ENCODE measurements at places on chromosomes 7 and 10.
A peak's percentile ranks its signal among the peaks of the same experiment; 100 is the strongest.

DNA sequence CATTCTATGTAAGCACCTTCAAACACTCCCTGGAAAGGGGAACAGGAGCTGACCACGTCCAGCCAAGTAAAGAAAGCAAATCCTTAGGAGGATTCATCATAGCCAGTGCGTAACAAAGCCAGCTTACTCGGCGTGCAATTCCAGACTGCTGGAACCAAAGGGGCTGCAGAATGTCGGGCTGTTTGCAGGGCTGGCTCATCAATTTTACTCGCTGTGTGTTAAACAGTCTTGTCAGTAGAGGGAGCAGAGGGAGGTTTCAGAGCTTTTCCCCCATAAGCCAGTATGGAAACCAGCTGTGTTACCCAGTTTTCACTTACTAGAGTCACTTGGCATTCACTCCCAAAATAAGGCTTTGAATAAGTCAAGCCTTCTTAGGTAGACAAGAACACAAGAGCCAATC lies 127.1 kb downstream of the KMT2E start:
- no peak for DNase-seq

GRCh38 chr7:102129636-102130370 lies 156.9 kb upstream of the SH2B2 start:
- DNase-seq = no peak

DNA sequence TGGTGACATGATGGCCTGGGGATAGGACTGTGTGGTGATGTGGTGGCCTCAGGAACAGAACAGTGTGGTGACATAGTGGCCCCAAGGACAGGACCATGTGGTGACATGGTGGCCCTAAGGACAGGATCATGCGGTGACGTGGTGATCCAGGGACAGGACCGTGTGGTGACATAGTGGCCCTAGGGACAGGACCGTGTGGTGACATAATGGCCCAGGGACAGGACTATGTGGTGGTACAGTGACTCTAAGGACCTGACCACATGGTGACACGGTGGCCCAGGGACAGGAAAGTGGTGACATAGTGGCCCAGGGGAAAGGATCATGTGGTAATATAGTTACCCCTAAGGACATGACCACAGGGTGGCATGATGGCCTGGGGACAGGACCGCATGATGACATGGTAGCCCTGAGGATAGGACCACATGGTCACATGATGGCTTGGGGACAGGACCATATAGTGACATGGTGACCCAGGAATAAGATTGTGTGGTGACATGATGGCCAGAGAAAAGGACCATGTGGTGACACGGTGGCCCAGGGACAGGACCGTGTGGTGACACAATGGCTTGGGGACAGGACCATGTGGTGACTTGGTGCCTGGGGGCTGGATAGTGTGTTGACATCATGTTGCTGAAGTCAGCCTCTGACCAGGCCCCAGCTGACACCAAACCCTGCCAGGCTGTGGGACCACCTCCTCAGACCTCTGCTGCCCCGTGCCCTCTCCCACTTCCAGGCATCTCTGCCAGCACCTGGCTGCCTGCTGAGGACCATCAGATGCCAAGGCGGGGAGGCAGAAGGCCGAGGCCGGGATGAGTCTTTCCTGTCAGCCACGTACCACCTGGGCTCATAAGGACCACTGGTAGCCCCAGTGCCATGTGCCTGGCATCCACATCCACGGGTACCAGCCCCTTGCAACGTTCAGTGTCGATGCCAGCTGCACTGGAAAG lies 99.5 kb downstream of the ADAM12 start:
- DNase-seq = no peak

DNA sequence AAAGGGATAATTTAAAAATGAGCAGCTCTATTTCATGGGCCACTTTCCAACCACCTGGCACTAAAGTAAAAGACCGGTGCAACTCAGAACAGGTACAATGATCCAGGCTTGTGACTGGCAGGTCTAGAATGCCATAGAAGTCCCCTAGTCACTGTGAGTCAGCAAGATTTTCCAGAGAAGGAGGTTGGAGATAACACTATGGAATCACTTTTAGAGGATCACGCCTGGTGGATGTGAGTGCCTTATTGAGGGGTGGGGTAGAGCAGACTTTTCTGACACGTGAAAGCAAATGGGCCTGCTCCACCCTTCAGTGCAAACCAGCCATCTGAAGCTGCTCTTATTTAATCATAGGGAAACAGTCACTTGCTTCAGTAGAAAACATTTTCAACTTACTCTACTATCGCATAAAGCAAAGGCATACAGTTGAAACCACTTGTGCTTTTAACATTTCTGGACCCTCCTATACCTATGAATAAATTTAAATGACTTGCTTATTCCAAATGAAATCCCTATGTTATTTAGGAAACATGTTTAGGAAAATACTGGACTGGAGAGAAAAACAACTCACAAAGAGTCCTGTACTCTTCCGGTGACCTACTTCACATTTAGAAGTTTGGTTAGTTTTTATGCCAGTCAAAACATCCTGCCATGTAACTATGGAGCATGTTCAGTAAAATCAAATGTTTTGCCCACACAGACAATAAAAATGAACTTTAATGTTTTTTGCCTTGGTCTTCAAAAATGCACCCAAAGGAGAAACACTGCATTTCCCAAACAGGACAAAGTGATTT lies 21.5 kb upstream of the AKR1C1 start:
- peak; percentile 69 for DNase-seq

- no peak for DNase-seq
Observed at GRCh38 chr10:393106-393745, 258.0 kb downstream of the ZMYND11 start.

DNA sequence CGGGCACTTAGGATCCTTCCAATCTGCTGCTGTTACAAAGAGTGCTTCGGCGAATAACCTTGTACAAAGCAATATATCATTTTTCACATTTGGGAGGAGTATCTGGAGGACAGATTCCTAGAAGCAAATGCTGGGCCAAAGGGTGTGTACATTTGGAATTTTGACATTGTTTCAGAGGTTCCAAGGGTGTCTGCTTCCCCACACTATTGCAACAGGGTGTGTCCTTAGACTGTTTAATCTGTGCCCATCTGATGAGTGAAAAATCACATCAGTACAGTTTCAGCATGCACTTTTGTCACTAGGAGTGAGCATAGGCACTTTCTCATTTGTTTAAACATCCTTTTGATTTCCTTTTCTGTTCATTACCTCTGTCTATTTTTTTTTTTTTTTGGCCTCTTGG lies 8.6 kb upstream of the ELFN1 start:
- no peak for DNase-seq

DNA sequence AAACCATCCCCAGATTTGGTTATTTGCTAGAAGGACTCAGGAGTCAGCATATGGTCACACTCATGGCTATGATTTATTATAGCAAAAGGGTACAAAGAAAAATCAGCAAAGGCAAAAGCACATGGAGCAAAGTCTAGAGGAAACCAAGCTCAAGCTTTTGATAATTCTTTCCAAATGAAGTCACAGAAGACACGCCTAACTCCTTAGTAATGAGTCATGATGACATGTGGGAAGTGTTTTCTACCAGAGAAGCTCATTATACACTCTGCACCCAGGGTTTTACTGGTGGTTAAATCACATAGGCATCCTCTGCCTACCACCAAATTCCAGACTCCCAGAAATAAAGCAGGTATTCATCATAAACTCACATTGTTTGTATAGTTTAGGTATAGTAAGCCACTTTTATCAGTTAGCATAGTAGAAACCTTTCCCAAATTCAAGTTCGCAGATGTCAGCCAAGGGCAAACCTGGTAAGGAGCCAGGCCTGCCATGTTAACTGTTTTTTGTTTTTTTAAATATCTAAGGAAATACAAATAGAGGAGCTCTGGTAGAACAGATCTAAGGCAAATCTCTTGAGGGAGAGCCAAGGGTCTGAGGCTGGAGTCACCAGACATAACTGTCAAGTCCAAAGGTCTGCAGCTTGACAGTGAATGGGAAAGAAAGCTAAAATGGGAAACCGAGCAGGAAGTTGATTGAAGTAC lies 15.4 kb upstream of the HIBADH start:
- DNase-seq = peak; percentile 59

GRCh38 chr7:106347229-106347833 lies 62.5 kb upstream of the NAMPT start:
- no peak for DNase-seq

GRCh38 chr7:38453168-38453567 lies 178.0 kb downstream of the AMPH start:
- no peak for DNase-seq

- DNase-seq = no peak
Observed at GRCh38 chr7:141648276-141649114, 53.5 kb downstream of the DENND11 start.

GRCh38 chr10:42781893-42782445 lies 626 bp upstream of the BMS1 start:
- DNase-seq = no peak

- DNase-seq = no peak
Observed at GRCh38 chr10:125515571-125515970, 167.4 kb downstream of the TEX36 start.

DNA sequence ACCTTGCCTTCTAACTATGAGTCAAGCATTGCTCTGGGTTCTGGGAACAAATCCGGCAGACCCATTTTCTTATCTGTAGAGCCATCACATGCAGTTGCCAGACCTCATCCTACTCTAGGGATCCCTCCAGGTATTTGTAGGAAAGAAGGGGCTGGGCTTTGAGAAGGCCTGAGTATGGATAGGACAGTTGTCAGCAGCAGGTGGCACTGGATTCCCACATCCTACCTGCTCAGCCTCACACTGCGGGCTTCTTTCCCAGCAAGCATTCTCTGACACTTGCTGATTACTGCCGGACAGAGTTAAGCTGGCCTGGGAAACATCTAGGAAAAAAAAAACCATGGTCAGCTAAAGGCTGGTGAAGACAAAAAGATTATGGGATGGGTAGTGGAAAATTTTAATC lies 224.1 kb downstream of the CCSER2 start:
- no peak for DNase-seq

DNA sequence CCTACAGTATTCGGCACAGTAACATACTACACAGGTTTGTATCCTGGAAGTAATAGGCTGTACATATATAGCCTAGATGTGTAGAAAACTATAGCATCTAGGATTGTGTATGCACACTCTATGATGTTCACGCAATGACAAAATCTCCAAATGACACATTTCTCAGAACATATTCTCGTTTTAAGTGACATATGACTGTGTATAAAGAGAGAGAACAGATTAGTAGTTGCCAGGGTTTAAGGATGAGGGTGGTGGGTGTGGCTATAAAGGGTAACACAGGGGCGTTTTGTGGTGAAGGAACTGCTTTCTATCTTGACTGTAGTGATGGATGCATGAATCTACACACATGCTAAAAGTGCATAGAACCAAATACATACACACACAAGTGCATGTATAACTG lies 101.2 kb downstream of the ARL4A start:
- no peak for DNase-seq

DNA sequence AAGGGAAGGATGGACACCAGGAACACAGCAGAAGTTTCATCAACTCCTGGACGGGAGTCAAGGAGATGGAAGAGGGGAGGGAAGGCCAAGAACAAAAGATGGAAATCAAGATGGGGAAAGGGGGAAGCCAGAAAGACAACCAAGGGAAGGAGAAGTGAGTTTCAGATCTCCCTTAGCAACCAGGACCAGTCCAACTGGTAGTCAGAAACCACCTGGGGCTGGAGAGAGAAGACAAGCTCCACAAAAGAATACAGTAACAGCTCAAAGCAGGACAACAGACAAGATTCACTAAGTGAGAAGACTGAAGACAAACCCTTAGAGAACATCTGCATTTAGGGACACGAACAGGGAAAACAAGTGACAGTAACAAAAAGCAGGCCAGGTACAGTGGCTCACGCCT lies 30.6 kb downstream of the CDCA7L start:
- no peak for DNase-seq

GRCh38 chr10:97169911-97170693 lies 15.7 kb downstream of the SLIT1 start:
- no peak for DNase-seq

DNA sequence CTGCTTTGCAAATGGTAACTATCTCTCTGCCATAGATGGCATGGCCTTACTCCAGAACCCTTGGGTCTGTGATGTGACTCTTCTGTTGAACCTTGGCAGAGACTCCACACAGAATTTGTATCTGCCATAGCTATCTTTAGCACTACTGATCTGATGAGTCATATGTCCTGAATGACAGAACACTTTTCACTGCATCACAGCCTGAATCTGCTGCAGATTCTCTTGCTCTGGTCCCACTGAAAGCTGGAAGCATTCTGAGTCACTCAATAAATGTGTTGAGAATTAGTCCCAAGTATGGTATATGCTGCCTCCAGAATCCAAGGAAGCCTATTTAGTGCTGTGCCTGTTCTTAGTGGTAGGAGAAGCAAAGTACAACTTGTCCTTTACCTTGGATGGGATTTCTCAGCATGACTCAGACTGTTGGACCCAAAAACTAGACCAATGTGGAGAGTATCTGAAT lies 39.5 kb upstream of the ANKRD1 start:
- no peak for DNase-seq

Data from hematopoietic multipotent progenitor cell treated with erythropoietin and hydrocortisone succinate and interleukin-3 and kit ligand, for 17 days (in vitro differentiated cells).